ENCODE measurements at places on chromosomes 5 and 9.

DNA sequence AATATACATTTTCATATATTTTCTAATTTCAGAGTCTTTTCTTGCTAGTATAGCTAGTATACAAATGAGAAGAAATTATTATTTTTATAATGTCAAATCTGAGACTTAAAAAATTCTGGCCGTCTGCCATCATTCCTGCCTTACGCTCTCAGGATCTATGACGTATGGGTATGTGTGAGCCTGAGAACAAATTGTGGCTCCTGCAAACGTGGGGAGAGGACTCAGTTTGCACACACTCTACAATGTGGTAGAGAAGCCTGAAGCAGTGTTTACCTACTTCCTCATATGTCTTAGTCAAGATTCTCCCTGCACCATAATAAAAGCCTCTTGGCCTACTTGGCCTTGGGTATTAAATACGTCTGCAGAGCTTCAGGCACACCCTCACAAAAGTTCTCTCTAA is 825.4 kb downstream of the SEMA5A start:
- no peak for DNase-seq

DNA sequence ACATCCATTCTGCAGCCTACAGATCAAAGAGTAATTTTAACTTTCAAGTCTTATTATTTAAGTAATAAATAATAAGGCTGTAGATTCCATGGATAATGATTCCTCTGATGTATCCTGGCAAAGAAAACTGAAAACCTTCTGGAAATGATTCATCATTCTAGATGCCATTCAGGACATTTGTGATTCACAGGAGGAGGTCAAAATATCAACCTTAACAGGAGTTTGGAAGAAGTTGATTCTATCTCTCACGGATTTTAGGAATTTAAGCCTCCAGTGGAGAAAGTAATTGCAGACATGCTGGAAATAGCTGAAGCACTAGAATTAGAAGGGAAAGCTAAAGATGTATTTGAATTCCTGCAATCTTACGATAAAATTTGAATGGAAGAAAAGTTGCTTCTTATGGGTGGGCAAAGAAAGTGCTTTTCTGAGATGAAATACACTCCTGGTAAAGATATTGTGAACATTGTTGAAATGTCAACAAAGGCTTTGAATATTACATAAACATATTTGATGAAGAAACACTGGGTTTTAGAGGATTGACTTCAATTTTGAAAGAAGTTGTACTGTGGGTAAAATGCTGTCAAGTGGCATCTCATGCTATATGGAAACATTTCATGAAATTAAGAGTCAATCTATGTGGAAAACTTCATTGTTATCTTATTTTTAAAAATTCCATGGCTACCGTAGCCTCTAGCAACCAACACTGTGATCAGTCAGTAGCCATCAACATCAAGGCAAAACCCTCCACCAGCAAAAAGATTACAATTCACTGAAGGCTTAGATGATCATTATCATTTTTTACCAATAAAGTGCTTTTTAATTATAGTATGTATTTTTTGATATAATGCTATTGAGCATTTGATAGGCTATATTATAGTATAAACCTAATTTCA is 1141.0 kb downstream of the CDH12 start:
- no peak for DNase-seq

- no peak for DNase-seq
Observed at GRCh38 chr5:17000291-17000939, 64.3 kb upstream of the MYO10 start.

- DNase-seq = no peak
Observed at GRCh38 chr9:78289474-78289873, 7.5 kb upstream of the PSAT1 start.

GRCh38 chr9:22954550-22954949 is 507.9 kb downstream of the DMRTA1 start:
- DNase-seq = no peak

GRCh38 chr5:75010838-75011237 is 41.5 kb downstream of the GCNT4 start:
- DNase-seq = no peak

DNA sequence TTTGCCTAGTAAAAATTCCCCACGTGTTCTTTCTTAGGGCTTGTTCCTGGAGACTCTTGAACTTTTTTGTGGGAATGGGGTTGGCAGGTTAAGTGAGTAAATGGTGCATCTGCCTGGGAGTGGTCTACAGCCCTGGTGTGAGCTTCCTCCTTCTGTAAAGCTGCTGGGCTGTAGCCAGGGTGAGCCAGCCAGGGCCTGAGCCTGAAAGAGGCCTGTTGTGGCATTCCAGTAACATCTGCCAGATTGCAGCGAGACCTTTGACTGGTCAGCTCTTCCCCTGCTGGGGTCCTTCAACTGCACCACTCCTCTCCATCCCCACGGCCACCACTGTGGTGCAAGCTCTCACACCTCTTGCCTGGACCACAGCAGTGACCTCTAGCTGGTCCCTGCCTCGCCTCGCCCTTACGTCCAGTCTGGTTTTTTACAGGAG is 47.5 kb downstream of the SLC22A5 start:
- DNase-seq = no peak

- DNase-seq = no peak
Observed at GRCh38 chr9:84990416-84990815, 320.9 kb downstream of the NTRK2 start.

DNA sequence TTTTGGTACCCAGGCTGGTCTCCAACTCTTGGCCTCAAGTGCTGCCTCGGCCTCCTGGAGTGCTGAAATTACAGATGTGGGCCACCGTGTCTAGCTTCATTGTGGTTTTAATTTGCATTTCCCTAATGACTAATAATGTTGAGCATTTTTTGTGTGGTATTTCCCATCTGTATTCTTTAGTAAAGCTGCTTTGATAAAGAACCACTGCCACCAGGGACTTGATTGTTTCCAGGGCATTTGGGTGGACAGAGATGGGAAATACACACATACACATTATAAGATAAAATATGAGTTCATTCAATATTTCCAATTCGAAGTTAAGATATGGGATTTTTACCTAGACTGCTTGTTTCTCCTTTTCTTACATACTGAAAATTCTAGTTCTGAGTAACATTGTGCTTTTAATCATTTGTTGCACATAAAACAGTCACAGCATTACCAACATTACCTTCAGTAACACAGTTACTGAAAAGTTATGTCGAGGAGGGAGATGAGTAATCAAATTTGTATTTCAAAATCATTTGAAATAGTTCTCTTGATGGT is 28.9 kb downstream of the HABP4 start:
- DNase-seq = no peak

- no peak for DNase-seq
Observed at GRCh38 chr5:9401786-9402472, 143.9 kb downstream of the SEMA5A start.

DNA sequence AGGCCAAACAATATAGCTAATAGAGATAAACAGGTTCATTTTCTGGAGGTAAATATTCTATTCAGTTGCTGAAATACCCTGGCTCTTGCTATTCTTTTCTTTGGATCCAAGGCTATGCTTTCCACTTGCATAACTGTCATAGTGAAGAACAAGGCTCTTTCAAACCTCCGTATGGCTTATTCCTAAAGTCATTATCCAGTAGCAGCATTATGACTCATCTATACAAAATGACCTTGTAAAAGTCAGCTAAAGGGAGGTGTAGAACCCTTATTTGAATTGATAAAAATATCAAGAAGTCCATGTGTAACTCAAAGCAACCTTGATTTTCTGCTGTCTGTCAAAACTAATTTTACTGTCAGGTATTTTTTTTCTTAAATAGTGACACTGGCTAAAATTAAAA is 447.8 kb downstream of the PLK2 start:
- DNase-seq = no peak

- peak; percentile 47 for DNase-seq
Observed at GRCh38 chr5:174951151-174951780, 226.9 kb downstream of the MSX2 start.

DNA sequence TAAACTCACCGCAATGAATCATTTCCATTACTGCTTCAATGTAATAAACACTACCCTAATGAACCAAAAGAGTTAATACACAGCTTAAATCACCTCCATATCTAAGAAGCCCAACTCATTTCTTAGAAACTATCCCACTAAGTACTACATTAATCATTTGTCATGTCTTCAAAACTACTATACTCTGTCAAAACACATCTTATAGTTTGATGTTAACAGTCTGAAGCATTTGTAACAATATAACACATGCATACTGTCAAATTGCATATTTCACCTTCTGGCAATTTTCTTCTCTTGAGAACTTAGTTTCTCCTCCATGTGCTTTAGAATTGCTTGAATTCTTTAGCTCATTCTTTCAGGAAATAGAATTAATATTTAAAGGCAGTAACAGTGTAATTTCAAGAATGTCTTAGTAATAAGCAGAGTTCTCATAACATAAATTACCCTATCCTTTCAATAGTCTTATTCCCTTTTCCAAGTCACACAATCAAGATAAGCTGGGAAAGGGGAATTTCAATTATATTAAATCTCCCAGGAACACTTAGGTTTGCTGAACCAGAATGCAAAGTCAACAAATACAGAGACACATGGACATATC is 199.7 kb downstream of the ATPSCKMT start:
- no peak for DNase-seq

GRCh38 chr9:33465096-33465495 is 8.6 kb downstream of the NOL6 start:
- no peak for DNase-seq

DNA sequence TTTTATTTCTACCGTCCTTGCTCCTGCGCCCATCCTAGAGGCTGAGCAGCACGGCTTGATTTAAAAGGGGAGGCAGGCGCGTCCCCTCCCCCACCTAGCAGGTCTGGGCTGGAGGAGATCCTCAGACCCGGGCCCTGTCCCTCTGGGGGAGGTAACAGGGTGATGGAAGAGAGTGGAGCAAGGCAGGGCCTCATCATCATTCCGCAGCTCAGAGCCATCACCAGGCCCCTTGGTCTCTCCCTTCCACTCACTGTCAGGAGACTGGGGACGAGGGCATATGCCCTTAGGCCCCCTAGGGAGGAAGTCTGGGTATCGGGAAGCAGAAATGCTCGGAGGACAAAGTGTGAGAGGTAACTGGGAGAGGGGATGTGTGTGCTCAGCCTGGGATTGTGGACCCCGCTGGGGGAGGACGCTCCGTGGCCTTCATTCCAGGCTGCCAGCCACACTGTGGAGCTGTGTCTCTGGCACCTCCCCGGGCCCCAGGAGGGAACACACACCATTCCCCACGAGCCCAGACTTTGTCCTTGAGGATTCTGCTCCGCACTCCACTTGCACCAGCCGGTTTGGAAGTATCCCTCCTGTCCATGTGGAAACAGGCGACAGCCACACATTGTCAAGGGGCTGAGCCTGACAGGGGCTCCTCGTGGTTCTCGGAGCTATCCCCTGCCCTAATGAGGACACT is 761 bp downstream of the REEP2 start:
- no peak for DNase-seq

GRCh38 chr5:67432606-67433005 is 236.0 kb upstream of the CD180 start:
- no peak for DNase-seq

DNA sequence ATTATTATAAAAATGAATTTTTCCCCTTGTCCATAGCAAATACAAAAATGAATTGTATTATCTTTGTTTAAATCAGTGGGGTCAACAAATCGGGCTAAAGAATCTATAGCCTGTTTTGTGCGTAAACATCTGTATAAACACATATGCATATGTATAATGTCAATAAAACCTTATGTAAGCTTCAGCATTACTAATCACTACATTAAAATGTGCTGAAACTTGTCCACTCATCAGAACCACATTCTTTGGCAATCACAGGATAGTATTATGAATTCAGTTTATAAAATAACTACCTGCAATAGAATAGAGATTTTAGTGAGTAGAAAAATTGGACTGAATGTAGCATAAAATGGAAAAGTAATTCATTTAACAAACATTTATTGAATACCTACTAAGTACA is 30.6 kb downstream of the RGMB start:
- DNase-seq = no peak

DNA sequence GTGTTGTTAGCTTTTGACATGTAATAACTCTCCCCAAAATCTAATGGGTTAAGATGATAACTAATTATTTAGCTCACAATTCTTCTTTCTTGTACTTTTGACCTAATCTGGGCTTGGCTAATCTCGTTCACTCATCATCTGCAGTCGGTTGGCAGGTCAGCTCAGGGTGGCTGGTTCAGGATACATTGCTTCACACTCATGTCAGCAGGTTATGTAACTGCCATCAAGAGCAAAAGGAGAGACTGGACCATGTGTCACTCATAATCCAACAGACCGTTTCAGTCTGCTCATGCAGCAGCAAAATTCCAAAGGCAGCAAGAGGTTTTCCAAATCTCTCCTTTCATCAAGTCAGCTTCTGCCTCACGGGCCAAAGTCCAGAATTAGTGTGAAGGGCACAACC is 998.4 kb upstream of the CTNND2 start:
- no peak for DNase-seq

DNA sequence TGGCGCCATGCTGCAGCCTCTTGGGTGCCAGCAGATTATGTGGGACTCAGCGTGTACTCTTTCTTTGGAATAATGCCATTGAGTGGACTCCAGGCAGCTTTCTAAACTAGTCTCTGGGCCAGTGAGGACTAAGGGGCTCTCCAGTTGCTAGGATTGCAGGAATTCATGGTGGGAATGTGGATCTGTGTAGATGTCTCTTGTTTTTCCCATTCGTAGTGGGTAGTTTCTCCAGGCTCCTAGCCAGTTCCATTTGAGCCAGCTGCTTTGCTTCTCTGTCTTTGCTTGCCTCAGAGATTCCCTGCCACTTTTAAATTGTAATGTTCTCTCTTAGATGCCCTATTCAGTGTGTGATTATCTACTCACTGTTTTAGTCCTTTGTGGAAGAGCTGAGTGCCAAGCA is 42.6 kb downstream of the SLF1 start:
- no peak for DNase-seq

- DNase-seq = no peak
Observed at GRCh38 chr5:39608024-39608423, 183.2 kb upstream of the DAB2 start.

- no peak for DNase-seq
Observed at GRCh38 chr9:14350349-14350728, 36.4 kb upstream of the NFIB start.

DNA sequence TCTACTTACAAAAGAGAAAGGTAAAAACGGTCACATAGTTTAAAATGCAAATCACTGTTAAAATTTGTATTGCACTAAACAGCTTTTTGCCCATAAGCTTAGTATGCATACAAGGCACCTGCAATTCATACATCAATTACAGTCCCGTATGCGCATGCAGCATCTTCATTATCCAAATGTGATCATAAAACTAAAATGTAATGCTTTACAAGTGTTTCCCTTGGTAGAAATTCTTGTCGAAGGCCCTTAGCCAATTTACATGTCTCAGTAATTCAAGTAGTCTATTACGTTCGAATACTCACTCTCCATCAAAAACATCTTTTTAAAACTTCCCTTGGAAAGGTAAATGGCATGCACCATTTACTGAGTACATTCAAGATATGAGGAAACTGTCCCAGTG is 32.6 kb downstream of the TRPM6 start:
- DNase-seq = no peak

DNA sequence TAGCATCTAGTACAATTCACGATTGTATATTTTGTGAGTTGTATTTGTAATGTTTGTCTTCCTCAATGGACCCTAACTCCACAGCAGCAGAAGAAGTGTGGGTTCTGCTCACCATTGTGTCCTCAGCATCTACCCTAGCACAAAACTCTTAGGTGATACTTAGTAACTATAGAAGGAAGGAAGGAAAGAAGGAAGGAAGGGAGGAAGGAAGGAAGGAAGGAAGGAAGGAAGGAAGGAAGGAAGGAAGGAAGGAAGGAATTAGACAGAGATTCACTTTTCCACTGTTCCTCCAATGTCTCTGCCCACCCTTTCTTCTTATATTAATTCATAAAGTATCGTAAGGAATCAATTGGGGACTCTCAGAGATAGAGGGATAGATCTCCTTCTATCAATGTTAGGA is 288.2 kb downstream of the NFIB start:
- no peak for DNase-seq

Data from hematopoietic multipotent progenitor cell treated with erythropoietin and hydrocortisone succinate and interleukin-3 and kit ligand, for 17 days (in vitro differentiated cells).